ENCODE measurements at places on chromosomes 3 and 15.
A peak's percentile ranks its signal among the peaks of the same experiment; 100 is the strongest.

DNA sequence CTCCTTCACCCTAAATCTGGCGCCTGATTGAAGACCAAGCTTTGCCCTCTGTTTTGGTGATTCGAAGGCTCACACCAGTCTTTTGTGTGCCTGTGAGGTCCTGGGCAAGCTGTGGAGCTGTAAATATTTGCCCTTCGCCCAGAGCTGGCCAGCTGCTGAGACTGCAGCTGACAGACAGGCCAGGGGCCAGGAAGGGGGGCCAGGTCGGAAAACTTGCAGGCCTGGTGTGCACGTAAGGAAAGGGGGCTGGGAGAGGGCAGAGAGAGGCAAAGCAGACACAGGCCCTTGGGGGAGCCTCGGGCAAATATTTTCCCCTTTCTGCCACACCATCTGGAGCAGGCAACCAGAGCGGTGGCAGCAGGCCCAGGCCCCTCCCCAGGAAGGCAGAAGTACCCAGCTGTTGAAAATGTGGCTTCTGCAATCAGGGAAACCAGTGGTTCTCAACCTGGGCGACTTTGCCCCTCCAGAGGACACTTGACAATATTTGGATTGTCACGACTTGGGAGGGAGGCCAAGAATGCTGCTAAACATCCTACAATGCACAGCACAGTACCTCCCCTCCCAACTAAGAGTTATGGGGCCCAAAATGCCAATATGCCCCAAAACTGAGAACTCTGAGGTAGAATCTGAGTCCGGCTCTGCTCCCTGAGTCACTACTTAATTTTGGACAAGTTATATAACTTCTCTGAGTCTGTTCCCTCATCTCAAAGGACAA lies 2.5 kb downstream of the PDZRN3 start:
- DNase-seq: no peak

DNA sequence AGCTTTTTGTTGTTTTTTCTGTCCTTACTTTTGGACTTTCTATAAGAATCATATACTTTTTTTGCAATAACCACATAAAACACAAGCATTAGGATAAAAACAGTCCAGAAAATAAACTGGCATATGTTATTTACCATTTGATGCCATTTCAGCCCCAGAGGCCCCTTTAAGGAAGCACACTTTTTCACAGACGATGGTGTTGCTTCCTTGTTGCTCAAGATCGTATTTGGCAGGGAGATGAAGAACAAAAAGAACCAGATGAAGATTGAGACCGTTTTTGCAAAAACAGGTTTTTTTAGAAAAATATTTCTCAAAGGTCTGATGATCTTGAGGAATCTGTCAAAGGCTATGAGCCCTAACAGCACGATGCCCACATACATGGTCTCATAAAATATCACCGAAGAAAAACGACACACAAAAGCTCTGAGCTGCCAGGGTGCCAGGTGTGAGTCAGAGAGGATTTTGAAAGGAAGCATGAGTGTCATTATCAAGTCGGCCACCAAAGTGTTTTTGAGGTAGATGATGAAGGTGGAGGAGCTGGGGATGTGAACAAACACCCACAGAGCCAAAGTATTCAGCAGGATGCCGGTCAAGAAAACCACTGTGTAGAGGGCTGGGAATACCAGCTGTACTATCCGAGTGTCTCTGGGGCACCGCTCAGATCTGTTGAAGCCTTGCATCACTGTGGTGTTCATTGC lies 902 bp downstream of the P2RY13 start:
- no peak for DNase-seq

DNA sequence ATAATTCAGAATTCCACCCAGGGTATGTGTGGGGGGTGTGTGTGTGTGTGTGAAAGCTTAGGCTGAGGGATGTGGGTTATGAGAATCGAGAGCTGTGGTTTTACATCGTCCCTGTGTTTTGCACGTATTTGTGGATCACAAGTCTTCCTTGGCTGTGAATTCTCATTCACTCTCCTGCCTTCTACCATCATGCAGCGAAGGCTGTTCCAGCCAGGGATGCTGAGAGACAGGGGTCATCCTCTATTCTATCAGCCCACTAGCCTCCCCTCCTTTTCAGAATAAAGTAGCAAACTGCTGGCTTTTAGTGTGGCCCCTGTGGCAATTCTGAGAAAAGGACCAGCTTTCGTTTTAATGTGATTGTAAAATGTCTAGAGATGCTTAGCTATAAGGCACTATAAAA lies 460.6 kb upstream of the NR2F2 start:
- no peak for DNase-seq

DNA sequence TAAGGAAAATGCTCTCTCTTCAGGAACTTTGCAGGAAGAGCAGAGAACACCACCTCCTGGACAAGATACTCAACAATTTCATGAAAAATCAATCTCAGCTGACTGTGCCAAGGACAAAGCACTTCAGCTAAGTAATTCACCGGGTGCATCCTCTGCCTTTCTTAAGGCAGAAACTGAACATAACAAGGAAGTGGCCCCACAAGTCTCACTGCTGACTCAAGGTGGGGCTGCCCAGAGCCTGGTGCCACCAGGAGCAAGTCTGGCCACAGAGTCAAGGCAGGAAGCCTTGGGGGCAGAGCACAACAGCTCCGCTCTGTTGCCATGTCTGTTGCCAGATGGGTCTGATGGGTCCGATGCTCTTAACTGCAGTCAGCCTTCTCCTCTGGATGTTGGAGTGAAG lies 200.5 kb downstream of the AKAP13 start:
- no peak for DNase-seq

GRCh38 chr3:154428286-154429206 lies 1.4 kb downstream of the GPR149 start:
- DNase-seq: peak; percentile 48

- no peak for DNase-seq
These were observed 29.6 kb downstream of the KIF7 start for GRCh38 chr15:89625716-89626115.

DNA sequence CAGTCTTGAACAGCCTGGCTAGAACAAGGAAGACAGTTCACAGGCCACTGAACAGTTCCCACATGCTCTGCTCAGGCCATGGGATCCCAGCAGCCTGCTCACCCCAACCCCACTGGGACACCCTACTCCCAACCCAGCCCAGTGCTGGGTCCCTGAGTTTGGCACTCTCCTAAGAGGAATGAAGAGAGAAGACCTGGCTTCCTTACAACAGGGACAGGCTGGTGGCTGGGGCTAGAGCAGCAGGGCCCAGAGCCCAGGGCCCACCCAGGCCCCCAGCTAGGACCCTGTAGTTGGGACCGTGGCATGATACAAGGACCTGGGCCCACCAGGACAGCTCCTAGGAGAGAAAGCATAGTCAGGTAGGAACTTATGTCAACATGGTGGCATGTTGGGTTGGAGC lies 43.4 kb downstream of the SEMA3G start:
- DNase-seq: no peak

DNA sequence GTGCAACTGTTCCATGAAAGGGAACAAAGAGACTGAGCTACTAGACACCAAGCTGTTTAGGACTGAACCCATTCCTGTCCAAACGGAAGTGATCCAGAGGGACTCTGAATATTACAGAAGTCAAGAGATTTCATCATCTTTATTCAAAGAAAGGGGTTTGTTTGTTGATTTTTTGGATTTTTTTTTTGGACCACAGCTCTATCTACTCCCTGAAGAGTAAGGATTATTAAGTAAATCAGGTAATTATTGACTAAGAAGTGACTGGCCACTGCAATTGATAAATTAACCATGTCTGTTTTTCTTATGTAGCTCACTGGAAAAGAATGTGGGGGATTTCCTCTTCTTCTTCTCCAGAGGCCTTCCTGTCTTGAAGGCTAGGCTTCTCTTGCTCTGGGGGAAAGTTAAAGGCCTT lies 146.6 kb upstream of the TPM1 start:
- DNase-seq: no peak

- DNase-seq: no peak
These were observed 19.9 kb downstream of the ITPR1 start for GRCh38 chr3:4512895-4513616.

DNA sequence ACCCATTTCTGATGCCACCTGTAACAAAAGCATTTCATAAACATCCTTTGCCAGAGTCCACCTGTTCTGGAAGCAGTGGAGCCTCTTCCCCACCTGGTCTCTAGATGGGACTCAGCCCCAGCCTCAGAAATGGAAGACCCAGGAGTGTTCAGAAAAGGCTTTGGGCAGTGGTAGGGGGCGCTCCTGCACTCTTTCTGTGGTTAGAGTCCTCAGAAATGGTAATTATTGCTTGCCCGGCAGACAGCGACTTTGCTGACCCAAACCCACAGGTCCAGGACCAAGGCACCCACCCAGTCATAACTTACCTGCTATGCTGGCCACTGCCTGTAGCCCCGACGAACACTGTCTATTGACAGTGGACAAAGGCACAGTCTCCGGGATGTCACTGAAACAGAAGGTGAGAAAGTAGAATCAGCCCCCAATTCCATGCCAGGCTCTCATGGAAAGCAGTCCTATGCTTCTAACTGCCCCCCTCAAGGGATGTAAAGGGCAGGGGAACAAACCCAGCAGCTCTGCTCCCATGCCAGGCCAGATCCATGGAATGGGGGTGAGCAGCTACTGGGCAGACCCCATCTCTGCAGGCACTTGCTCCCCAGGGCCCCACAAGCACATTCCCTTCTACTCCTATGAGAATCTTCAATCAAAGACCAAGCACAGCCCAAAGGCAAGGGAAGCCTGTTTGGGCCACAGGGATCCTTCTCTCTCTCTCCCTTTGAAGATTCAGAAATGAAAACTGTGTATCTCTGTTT lies 5.1 kb downstream of the ACAA1 start:
- DNase-seq: no peak

GRCh38 chr3:16286161-16286560 lies 21.1 kb downstream of the OXNAD1 start:
- no peak for DNase-seq

DNA sequence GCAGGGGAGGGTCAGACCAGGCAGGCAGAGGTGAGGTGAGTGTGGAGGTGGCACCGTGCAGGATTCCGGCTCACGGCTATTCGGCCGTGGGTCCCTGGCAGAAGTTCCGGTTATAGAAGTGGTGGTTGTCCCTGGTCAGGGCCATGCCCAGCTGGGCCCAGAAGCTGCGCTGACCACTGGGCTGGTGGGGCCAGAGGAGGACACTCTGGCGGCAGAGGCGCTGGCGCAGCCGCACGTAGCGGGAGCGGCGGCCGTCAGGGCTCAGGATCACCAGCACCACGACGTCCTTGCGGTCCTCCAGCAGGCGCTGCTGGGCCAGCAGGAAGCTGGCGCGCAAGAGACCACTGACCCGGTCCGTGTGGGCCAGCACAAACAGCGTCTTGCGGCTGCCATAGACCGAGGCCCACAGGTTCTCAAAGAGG lies 4.3 kb downstream of the TLR9 start:
- DNase-seq: no peak

GRCh38 chr15:64938192-64938591 lies 26.5 kb downstream of the ANKDD1A start:
- DNase-seq: no peak

DNA sequence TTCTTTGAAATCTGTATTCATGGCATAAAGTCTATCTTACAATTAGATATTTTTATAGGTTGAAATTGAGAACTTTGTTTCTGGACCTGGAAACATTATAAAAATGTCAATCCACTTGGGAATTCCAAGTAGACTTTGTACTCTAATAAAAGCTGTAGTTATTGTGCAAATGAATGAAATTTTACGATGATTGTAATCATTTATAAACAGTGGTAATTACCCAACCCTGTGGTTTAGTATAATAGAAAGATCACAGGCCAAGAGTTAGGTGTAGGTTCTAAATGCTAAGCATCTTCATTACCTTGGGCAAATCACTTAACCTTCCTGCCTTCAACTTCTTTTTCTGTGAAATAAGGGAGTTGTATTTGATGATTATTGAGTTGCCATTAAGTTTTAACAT lies 13.2 kb upstream of the SLC7A14 start:
- DNase-seq: no peak

GRCh38 chr3:57436195-57436761 lies 107.9 kb downstream of the DNAH12 start:
- DNase-seq: no peak

DNA sequence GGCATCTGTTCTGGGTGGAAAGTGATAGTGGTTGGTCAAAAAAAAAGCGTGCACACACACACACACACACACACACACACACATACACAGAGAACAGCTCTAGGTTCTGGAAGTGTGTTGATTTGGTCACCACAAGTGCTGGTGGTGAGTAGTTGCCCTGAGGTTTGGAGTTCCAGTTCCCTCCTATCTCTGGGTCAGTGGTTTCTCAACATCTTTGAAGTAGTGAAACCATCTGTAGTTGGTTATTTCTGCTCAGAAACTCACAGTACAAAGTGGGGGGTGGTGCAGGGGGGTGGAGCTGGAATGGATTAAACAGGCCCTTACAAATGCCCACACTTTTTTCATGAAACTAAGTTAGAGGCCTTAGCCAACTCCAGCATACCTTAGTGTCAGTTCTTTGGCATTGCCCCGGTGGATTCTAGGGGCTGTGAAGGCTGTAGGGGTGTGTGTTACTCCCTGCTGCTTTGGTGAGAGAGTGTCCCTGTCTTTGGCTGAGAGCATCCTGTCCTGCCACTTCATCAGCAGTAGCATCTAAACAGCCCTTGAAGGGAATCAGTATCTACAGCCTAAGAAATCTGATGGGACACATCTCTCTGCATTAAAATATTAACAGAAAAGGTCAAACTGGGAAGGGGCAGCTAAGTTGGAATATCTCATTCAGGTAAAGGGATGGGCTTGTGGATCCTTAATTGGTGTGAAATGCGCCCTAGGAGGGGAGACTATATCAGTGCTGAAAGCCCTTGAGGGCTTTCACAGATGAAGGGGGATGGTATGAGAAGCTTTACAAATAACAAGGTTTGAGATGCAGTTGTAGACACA lies 20.6 kb downstream of the SMAD3 start:
- no peak for DNase-seq

- DNase-seq: peak; percentile 50
These were observed 778.5 kb downstream of the NTRK3 start for GRCh38 chr15:87477737-87478686.

DNA sequence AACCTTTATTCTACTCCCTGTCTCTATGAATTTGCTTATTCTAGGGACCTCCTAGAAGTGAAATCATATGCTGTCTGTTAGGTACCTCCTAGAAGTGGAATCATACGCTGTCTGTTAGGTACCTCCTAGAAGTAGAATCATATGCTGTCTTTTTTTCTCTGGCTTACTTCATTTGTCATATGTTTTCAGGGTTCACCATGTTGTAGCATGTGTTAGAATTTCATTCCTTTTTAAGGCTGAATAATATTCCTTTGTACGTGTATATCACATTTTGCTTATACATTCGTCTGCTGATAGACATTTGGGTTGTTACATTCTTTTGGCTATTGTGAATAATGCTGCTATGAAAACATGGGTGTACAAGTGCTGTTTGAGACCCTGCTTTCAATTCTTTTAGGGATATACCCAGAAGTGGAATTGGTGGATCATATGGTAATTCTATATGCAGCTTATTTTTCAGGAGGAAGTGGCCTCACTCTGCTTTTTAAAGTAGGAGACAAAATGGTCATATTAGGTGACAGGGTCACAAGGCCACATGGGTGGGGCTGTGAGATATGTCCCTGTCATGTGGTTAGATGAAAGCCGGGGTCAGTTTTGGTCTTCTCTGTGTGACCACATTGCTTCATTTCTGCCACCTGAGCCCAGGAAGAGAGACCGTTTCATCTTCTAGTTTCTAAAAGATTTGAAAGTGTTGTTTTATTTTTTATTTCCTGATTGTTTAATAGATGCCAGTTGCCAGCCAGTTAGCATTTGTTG lies 76.7 kb downstream of the FLNB start:
- no peak for DNase-seq

Measured in head of caudate nucleus (tissue), 42 donors.